ENCODE measurements at places on chromosomes 11 and 22.

- DNase-seq = peak; percentile 75
These were observed 7.6 kb upstream of the KCTD17 start for GRCh38 chr22:37043828-37044538.

- DNase-seq = no peak
These were observed 72.6 kb downstream of the CELSR1 start for GRCh38 chr22:46464701-46465344.

DNA sequence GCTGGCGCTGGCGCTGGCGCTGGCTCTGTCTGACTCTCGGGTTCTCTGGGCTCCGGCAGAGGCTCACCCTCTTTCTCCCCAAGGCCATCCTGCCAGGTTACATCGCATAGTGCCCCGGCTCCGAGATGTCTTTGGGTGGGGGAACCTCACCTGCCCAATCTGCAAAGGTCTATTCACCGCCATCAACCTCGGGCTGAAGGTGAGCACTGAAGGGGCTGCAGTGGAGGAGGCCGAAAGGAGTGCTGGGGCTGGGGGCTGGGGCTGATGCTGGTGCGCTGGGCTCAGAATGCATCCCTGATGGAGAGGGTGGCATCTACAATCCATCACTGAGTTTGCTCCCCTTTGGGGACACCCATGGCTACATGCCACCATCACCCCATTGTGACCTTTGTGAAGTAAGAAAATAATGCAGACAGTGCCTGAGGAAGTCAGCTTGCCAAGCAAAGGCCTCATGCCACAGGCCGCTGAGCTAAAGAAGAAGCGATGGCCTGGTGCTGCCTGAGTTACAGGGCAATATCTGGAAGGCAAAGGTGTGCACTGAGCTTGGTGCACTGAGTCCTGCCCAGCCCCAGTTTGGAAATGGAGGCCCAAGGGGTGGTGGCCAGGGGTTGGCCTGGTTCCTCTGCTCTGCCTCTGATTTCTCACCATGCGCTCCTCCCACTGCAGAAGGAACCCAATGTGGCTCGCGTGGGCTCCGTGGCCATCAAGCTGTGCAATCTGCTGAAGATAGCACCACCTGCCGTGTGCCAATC is 620 bp downstream of the SMPD1 start:
- no peak for DNase-seq

- no peak for DNase-seq
These were observed 8.4 kb upstream of the CTSC start for GRCh38 chr11:88345949-88346348.

DNA sequence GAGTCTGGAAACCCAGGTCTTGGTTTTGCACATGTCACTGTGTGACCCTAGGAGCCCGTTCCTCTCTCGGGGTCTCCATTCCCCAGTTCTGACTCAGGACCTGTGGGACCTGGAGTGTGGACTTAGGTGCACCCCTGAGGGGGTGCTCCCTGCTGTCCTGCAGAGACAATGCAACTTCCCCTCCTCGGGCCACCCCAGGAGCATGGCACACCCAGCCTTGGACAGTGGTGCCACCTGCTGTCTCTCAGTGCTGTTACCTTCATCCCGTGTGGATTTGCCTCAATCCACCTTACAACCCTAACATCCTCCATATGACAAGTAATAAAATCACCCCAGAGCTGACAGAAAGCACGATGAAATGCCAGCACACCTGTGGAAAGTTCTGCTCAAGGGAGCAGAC is 27.5 kb upstream of the CRYBB3 start:
- peak; percentile 58 for DNase-seq

- DNase-seq = no peak
These were observed 1.9 kb upstream of the SMTN start for GRCh38 chr22:31079095-31079642.

- no peak for DNase-seq
These were observed 453.7 kb downstream of the INSC start for GRCh38 chr11:15568440-15568839.

GRCh38 chr22:17436382-17436980 is 67.2 kb downstream of the CECR2 start:
- DNase-seq = no peak

DNA sequence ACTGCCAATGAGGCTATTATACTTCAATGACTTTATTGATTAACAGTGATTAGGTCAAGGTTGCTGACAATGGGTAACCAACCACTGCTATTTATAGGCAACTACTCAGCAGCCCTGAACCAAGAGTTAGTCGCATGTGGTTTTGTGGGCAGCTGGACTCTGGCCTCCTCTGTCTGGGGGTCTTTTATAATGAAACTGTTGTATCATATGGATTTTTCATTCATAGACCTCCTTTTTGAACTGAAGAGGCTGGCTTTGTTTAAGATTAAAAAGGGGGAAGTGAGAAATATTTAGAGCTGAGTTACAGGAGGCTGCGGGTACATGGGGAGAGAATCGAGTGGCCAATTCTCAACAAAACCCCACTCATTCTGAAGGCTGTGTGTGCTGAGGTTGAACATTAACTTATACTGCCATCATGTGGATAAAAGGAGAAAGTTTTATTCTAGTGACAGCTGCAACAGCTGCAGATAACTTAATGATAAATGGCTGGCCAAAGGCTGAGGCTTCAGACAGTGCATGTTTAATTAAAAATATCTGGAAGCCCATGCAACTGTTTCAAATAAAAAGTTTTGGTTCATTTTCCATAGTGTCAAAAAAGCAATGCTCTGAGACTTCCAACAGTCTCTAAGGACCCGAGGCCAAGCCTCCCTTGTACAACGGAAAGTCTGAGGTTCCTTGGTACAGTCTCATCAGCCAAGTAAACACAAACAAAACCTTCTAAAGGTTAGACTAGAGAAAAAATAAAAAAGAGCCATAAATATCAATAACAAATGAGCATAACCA is 682.6 kb downstream of the KCNA4 start:
- no peak for DNase-seq

GRCh38 chr11:110903830-110904229 is 191.6 kb upstream of the ARHGAP20 start:
- DNase-seq = no peak

GRCh38 chr11:64746486-64746885 is 2.5 kb upstream of the RASGRP2 start:
- no peak for DNase-seq

- no peak for DNase-seq
These were observed 56.0 kb upstream of the PARVA start for GRCh38 chr11:12321217-12321937.

DNA sequence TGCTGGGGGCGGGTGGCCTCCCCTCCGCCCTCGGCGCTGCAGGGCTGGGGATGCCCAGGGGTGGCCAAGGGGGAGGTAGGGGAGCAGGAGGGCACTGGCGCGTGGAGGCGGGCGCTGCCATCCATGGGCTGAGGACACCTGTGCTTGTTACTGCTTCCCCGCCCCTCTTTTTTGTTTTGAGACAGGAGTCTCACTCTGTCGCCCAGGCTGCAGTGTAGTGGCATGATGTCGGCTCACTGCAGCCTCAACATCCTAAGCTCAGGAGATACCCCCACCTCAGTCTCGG is 683 bp upstream of the FADS3 start:
- no peak for DNase-seq

All from activated CD4-positive, alpha-beta memory T cell treated with anti-CD3 and anti-CD28 coated beads for 36 hours (primary cell).